ENCODE measurements at places on chromosomes 16 and 17.

DNA sequence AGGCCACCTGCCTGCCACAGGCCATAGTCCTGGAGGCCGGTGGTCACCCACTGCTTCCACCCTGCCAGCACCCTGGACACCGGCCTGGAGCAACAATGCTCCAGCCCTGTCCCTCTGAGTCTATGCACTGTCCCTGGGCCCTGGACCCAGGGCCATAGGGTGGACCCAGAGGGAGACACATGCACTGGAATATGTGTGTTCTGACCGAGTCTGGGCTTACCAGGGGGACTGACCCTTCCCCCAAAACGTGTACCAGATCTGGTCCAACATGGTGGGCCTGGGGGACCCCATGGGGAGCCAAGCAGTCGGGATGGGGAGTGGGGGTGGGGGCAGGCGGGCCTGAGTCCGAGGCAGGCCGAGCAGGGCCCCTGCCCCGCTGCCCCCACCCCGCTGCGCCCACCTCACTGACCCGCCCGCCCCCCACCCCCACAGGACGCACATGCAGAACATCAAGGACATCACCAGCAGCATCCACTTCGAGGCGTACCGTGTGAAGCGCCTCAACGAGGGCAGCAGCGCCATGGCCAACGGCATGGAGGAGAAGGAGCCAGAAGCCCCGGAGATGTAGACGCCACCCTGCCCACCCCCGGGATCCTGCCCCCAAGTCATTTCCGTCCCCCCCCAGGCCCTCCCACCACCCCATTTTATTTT lies 357.4 kb downstream of the SEC14L1 start:
- DNase-seq: no peak

GRCh38 chr17:68057531-68057952 lies 22.0 kb downstream of the KPNA2 start:
- DNase-seq: no peak

- no peak for DNase-seq
Observed at GRCh38 chr16:55592306-55592705, 25.8 kb downstream of the CAPNS2 start.

- DNase-seq: no peak
Observed at GRCh38 chr17:28174352-28175046, 132.0 kb downstream of the NLK start.

- DNase-seq: no peak
Observed at GRCh38 chr16:60655514-60656153, 1380.6 kb downstream of the CDH8 start.

DNA sequence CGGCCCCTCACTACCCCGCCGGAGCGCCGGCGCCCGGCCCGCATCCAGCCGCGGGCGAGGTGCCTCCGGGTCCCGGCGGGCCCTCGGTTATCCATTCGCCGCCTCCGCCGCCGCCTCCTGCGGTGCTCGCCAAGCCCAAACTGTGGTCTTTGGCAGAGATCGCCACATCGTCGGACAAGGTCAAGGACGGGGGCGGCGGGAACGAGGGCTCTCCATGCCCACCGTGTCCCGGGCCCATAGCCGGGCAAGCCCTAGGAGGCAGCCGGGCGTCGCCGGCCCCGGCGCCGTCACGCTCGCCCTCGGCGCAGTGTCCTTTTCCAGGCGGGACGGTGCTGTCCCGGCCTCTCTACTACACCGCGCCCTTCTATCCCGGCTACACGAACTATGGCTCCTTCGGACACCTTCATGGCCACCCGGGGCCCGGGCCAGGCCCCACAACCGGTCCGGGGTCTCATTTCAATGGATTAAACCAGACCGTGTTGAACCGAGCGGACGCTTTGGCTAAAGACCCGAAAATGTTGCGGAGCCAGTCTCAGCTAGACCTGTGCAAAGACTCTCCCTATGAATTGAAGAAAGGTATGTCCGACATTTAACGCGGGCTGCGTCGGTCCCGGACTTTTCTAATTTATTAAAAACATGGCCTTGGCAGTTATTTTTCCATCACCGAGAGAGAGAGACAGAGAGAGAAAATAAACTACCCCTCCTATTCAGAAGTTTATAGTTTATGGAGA lies 2.8 kb downstream of the IRX5 start:
- no peak for DNase-seq

- DNase-seq: no peak
Observed at GRCh38 chr16:12010388-12011251, 34.1 kb downstream of the SNX29 start.

DNA sequence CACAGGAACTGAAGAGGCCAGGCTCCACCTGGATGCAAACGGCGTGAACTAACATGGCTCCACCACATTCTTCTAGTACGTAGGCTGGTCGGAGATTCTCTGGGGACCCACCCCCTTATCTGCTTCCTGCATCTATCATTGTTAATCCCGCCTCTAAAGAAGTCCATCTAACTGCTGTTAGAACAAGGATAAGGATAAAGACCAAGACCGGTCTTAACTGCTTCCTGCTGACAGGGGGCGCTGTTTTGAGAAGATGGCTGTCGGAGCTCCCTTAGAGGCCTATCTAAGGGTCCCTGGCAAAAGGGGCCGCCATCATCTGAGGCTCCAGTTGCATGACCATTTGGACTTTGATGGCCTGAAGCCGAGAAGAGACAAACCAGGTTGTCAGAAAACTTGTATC lies 25.8 kb upstream of the TNFSF12 start:
- peak; percentile 60 for DNase-seq

DNA sequence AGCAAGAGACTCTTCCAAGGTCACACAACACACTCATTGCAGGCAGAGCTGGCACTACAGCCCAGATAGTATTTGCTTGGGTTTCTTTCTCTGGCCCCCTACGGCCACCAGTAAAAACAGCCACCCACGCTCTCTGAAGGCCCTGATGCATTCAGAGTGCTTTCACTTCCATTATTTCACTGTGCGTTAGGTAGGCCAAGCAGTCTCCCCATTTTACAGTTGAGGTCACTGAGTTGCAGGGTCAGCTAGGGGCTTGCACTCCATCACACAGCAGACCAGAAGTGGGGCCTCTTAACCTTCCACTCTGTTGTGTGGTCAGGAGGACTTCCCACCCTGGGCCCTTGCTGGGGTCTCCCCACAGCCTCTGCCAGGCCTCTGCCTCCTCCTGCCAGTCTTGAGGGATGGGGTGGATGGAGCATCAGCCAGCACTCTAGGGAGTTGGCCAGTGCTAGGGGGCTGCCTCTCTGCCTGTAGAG lies 2.5 kb downstream of the TBX21 start:
- DNase-seq: no peak

DNA sequence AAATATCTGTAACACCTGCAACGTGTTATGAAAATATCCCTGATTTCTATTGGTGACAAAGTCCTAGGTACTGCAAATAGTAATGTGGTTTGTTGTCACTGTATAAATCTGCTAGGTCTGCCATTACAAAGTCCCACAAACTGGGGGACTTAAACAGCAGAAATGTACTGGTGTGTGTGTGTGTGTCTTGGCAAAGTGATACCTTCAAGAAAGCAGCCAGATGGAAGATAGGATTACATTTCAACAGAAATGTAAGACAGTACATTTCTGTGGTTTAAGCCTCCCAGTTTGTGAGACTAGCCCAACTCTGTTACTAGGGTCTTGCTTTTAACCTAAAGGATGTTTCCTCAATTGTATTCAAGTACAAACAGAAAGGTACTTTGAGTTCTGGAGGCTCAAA lies 531.7 kb downstream of the NPIPA7 start:
- DNase-seq: no peak

GRCh38 chr17:60493847-60494321 lies 32.2 kb downstream of the APPBP2 start:
- no peak for DNase-seq

DNA sequence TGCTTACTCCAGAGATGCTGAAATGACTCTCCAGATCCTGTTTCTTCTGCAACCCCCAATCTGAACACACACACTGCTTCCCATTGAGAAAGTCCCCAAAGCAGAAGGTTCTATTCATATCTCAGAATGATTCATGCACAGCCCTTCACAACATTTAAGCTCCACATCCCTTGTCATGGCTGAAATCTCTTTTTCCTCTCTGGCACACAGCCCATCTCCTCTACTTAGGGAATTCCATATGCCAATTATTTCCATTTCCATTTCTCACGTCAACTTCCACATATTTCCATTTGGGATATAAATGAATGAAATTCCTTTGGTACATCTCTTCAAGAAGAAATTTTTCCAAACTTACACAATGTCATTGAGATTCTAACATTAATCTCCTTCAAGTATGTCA lies 119.6 kb downstream of the CDH11 start:
- DNase-seq: no peak

DNA sequence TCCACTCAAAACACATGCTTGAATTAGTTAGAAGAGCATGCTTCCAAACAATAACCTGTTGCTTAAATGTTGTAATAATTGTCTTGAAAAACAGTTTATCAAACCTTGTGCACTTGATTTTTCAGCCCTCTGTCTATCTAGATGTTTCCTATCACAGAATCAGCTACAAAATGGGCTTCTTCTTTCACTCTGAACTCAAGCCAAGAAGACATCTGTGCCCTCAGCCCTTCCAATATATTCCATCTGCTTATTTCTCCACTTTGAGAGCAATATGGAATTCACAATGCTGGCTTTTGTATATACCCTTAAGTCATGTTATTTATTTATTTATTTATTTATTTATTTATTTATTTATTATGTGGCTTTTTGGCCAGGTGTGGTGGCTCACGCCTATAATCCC lies 234.2 kb downstream of the TOX3 start:
- DNase-seq: no peak

- no peak for DNase-seq
Observed at GRCh38 chr17:17820463-17821158, 16.2 kb downstream of the SREBF1 start.

DNA sequence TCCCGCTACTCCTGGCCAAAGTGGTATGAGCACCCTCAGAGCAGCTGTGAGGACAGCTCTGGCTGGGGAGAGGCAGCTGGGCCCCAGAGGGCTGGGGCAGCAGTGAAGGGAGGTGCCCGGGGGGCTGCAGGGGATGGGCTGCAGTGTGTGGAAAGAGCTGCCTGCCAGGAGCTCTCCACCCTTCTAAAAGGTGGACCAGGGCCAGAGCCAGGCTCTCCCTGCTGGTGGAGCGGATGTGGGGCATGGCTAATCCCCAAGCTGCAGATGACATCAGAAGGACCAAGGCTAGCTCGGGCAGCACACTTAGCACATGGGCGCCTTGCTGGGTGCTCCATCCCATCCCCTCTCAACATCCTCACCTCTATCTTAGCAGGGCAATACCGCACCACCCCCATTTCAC lies 103.1 kb downstream of the SDK2 start:
- no peak for DNase-seq

DNA sequence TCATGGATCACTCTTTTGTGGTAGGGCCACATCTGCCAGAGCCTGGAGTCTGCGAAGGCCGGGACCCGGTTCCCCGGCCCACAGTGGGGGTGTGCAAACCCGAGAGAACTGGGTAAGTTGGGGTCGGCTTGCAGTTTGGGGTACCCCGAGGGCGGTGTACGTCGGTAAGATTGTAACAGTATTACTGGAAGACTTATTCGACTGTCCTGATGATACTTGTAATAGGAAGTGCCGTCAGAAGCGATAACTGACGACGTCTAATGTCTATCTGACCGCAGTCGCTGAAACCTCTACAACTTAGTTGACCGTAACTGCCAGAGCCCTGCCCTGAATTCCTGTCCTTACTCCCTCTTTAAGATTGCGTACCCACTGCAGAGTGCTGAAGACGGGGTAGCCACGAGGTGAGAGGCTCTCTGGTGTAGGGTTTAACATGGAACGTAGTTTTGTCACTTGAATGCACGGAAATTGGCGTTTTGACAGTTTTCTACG lies 24.0 kb downstream of the TRPV2 start:
- DNase-seq: no peak

- peak; percentile 37 for DNase-seq
Observed at GRCh38 chr17:60139438-60140285, 10.1 kb upstream of the CA4 start.

GRCh38 chr17:78736526-78737079 lies 45.5 kb downstream of the CYTH1 start:
- peak; percentile 82 for DNase-seq

DNA sequence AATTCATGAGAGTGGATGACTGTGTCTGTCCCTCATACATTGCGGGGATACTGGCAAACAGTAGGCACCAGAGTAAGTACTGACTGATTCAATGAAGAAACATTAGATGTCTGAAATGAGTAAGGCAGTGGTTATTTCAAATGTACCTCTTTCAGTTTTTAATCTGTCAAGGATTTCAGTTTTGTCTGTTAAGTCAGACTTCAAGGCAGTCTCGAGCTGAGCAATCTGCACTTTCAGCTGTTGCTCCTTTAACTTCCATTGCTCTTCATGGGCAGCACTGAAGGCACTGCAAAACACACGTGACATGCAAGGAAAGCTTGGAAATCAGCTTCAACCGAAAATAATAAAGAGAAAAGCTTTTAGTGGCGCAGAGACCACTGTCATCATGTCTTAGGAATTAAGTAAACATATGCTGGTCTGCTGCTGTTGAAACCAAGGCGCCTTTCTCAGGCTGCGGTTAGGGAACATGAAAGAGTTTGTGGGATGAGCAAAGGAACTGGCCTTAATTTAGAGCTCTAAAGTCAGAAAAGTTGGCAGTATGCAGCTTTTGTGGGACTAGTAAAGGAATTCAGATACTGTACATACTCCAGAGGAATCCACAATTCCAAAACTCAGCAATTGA lies 38.8 kb downstream of the RPGRIP1L start:
- no peak for DNase-seq

DNA sequence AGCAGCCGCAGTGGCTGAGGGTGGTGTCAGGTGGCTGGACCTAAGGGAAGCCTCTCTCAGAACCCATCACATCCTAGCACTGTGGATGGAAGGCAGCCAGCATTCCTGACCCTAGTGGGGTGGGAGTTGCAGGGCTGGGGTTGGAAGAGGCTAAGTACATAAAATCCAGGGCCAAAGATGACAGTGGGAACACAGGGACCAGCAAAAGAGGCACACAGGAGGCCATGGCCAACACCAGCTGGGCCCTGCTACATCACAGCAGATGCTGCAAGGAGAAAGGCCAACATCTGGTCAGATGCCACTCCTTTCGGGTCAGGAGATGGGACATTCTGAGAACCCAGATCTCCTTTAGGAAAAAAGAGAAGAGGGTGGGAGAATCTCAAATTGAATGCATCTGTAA lies 415.4 kb downstream of the SLC39A11 start:
- no peak for DNase-seq

GRCh38 chr17:5211458-5211857 lies 19.8 kb upstream of the ZNF594 start:
- DNase-seq: no peak

DNA sequence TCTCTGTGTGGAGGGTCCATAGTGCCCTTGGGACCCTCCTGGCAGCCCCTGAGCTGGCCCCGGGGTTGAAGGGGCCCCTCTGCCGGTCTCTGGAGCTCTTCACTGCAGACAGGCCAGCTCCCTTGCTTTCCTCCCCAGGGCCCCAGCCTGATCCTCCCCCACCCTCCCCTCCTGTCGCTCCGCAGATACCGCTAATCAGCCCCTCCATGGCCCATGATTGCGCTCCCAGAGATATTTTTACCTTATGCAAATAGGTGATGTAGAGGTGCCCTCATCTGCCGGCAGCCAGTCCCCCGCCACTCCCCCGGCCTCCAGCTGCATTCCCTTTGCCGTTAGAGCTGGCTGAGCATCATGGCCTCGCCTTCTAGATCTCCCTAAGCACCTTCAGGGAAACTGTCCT lies 9.2 kb downstream of the MMP15 start:
- DNase-seq: no peak

- DNase-seq: no peak
Observed at GRCh38 chr17:55437159-55437605, 15.5 kb upstream of the MMD start.

GRCh38 chr16:2160915-2161551 lies 5.5 kb downstream of the TRAF7 start:
- no peak for DNase-seq

Measured in hematopoietic multipotent progenitor cell (in vitro differentiated cells).